ENCODE measurements at places on chromosomes 7 and 10. TPM values are rescaled to one million over a fixed set of nuclear protein-coding genes. Genes with fewer than 3 reads are reported as not detected.

DNA sequence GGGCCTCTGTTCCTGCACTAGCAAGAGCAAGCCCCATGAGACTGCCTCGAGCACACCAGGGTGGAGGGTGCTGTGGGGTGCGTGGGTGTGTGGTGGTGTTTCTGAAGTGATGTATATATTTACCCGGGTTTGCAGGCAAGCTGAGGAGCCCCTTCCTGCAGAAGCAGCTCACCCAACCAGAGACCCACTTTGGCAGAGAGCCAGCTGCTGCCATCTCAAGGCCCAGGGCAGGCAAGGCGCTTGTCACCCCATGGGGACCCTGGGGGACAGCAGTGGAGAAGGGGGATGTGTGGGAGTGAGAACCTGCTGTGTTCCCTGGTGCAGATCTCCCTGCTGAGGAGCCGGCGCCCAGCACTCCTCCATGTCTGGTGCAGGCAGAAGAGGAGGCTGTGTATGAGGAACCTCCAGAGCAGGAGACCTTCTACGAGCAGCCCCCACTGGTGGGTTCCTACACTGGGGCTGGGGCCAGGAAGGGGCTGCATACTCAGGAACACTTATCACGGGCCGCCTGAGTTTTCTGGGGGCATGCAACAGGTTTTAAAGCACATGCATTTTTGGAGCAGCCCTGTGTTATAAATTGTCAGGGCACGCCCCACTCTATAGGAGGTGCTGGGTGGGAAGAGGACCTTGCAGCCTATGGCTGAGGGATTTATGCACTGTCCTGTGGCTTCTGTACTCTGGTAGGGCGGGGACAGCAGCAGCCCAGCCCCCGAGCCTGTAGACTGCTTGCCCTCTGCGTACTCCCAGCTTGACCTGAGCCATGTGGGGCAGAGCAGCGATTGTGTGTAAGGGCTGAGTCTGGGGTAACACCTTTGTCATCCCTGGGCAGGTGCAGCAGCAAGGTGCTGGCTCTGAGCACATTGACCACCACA lies 5.9 kb downstream of the PGAM2 start:
- no peak overlapping the region for H3K27ac ChIP-seq
- peaks cover 54% of the 10 kb centered on the region for H3K36me3 ChIP-seq
- peaks cover 49% of the 10 kb centered on the region for H3K4me1 ChIP-seq
- H3K27me3 ChIP-seq, result no peaks in the 10 kb centered on the region

GRCh38 chr10:93267521-93267920 lies 193.8 kb downstream of the CYP26A1 start:
- H3K27ac ChIP-seq, result no peak overlapping the region
- no peaks in the 10 kb centered on the region for H3K27me3 ChIP-seq
- H3K4me3 ChIP-seq, result no peak overlapping the region
- H3K4me1 ChIP-seq, result no peaks in the 10 kb centered on the region

- no peak for DNase-seq
- no peaks in the 10 kb centered on the region for H3K27me3 ChIP-seq
- no peaks in the 10 kb centered on the region for H3K4me1 ChIP-seq
- no peak overlapping the region for H3K27ac ChIP-seq
- H3K4me3 ChIP-seq, result no peak overlapping the region
Measured at GRCh38 chr7:139931190-139931934, 102.3 kb downstream of the TBXAS1 start.

The PALD1 gene
- 5.6 TPM for total RNA-seq

All from heart right ventricle (tissue), 16 donors.